ENCODE measurements at places on chromosomes 1 and 21. TPM values are rescaled to one million over a fixed set of nuclear protein-coding genes. Genes with fewer than 3 reads are reported as not detected.

Gene CFAP74
- total RNA-seq: 0.07 TPM

Gene CYP4A11
- total RNA-seq: not detected

Gene AK5
- not detected for total RNA-seq

Gene TARBP1
- total RNA-seq: 38.7 TPM

Gene ADORA1
- not detected for total RNA-seq

Gene NBPF15
- total RNA-seq: 34.1 TPM

Gene PRKAA2
- total RNA-seq: 0.68 TPM

Gene FOXO6
- total RNA-seq: 0.14 TPM

Gene GJA9
- total RNA-seq: under 0.01 TPM

Gene ELF3
- total RNA-seq: 23.2 TPM

Gene RAB29
- total RNA-seq: 35.4 TPM

Gene ZBTB37
- total RNA-seq: 5.8 TPM

Gene C1orf52
- total RNA-seq: 19.3 TPM

Gene C4BPA
- total RNA-seq: not detected

Gene PDZK1
- total RNA-seq: 0.21 TPM

Gene DNAJC6
- total RNA-seq: 3.8 TPM

Gene LMX1A
- not detected for total RNA-seq

Gene CD84
- total RNA-seq: not detected

Gene SPRR2G
- not detected for total RNA-seq

Gene MPL
- total RNA-seq: not detected

Gene ANKRD65
- 18.2 TPM for total RNA-seq

Gene KLF17
- total RNA-seq: not detected

Gene BARHL2
- not detected for total RNA-seq

Gene PFKFB2
- 35.8 TPM for total RNA-seq

Data from nasal cavity respiratory epithelium epithelial cell of viscerocranial mucosa (primary cell).